ENCODE measurements at places on chromosomes 12 and 14.

DNA sequence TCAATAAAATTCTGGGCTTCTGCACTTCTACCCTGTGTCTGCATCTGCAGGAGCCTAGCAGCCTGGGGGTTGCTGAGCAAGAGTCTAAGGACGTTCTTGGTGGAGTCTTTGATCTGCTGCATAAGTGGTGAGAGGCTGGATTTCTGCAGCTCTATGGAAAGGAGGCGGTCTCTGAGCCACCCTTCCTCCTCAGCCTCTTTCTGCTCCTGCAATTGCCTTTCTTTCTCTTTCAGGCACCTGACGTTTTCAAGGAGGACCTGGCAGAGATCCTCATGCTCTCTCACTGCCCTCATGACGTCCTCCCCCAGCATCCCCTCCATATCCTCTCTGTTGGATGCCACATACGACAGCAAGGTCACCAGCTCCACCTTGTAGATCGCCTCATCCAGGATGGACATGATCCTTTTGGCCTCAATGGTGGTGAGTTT, 13.6 kb upstream of the TPCN1 start:
- no peak for DNase-seq

DNA sequence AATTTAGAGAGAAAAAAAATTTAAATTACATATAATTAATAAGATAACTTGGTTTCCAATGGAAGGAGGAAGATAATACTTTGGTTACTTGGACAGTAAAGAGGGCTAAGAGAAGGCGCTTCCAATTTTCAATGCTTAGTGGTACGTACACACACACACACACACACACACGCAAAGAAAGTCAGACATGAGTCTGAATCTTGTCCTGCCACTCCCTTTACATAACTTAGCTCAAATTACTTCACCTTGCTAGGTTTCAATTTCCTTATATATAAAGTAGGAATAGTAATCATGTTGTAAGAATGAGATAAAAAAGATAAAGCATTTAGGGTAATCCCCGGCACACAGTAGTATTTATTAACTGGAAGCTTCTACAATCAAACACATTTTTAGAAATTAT, 39.7 kb upstream of the VCPKMT start:
- no peak for DNase-seq

DNA sequence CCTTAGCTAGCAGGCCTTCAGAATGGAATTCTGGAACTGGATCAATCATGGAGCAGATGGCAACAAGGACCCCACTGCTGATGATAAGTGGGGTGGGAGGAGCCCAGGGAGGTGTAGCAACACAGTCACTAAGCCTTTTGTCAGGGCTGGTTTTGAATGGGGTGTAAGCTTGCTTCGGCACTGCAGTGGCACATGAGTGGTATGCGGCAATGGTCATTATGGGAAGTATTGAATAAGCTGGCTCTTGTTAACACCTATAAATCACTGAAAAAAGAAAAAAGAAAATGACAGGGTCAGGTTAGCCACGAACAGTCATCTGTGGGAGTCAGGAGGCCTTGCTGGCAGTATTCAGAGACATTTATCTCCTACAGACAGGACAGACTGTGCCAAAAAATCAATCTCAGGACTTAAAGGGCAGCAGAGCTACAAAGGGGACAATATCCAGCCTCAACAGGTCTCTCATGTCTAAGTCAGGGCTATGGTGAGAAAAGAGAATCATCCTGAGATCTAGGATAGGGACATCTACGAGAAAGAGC, 19.1 kb downstream of the CDKL1 start:
- no peak for DNase-seq

- no peak for DNase-seq
Observed at GRCh38 chr12:67546746-67547145, 101.8 kb upstream of the DYRK2 start.

- no peak for DNase-seq
Observed at GRCh38 chr12:89960607-89961394, 252.2 kb upstream of the ATP2B1 start.

DNA sequence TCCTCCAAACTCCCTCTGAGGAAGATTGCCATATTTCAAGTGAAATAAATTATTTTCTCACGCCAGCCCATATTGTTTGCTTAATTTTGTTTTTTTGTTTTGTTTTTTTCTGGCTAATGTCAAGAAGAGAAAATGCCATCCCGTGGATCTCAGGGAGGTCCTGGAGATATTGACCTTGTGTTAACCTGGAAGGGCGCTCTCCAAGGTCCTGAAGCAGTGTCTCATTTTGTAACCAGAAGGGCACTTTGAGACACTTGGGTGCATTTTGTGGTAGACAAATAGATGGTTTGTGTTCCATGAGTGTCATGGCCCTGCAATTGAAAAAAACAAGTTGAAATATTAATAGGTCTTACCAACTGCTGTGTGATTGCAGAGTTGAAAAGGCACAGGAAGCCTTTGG, 268.9 kb downstream of the SUDS3 start:
- no peak for DNase-seq

DNA sequence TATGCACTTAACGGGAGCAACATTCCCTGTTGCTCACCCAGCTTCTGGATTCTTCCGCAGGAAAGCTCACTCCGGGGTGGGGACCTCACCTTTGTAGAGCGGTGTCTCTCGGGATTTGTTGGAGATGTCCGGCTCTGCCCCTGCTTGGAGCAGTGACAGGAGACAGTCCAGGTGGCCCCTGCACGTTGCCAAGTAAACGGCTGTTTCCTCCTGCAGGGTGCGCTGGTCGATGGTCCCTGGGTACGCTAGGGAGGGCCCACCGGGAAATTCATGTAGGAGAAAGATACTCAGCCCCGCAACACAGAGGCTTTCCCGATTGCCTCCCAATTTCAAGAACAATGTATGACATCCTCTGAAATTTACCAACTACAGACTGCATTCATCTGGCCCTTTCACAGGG, 23.1 kb downstream of the ASB2 start:
- peak; percentile 25 for DNase-seq

- DNase-seq = no peak
Observed at GRCh38 chr12:22172501-22172900, 126.5 kb downstream of the CMAS start.

- no peak for DNase-seq
Observed at GRCh38 chr14:99003646-99004045, 268.4 kb downstream of the BCL11B start.

DNA sequence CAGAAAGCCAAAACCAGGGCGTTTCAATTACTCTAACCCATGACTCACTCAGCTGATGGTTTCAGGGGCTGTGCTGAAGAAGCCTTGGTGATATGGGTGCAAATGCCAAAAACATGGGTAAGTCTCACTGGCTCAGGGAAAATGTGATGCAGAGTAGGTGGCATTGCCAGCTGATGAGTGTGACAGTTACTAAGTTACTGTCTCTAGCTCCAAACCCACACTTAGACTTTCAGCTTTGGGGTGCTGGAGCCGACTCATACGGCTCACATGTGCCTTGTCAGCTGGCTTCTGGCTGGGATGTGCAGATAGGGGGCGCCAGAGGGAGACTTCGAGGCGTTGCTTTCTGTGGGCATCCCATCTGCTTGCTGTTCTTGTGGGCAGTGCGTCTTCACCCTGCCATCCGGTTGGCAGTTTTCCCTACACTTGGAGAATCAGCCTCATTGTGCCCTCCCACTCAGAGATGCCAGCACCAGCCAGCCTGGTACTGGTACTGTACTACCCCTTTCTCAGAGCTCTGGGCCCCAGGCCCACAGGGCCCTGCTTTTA, 11.1 kb upstream of the KRT7 start:
- DNase-seq = no peak

DNA sequence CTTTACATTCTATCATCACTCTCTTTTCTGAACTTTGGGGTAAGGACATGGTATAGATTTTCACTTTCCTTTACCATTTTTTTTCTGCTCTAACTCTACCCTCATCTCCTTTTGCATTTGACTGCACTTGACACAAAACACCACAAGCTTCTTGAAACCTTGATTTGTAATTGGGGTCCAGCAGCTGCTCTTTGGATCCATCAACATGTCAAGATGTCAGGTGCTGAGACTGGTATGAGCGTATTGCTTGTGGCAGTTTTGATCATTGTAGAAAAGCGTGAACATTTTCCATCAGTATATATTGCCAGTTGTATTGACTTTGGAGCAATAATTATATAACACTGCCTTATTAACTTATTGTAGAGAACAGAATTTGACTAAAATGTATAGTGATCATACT, 838.6 kb downstream of the TRHDE start:
- DNase-seq = no peak

- DNase-seq = no peak
Observed at GRCh38 chr14:92863286-92864080, 59.5 kb upstream of the CHGA start.

DNA sequence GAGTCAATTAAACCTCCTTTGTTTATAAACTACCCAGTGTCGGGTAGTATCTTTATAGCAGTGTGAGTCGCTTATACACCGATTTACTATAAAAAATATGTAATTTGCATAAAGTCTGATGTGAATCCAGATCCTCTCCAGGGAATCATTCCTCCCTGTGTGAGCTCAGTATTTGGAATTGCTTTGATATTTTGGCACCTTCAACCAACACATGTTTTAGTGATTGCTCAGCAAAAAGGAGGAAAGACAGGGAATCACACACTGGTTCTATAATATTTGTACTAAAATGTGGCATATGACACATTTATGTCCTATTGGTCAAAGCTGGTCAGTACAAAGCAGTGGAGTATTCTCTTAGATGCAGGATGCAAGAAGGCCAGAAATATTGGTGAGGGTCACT, 703.9 kb upstream of the ATXN7L3B start:
- no peak for DNase-seq

GRCh38 chr12:109609342-109609741, 35.7 kb downstream of the MVK start:
- no peak for DNase-seq

- DNase-seq = peak; percentile 55
Observed at GRCh38 chr14:103056322-103057027, 874 bp downstream of the CDC42BPB start.

DNA sequence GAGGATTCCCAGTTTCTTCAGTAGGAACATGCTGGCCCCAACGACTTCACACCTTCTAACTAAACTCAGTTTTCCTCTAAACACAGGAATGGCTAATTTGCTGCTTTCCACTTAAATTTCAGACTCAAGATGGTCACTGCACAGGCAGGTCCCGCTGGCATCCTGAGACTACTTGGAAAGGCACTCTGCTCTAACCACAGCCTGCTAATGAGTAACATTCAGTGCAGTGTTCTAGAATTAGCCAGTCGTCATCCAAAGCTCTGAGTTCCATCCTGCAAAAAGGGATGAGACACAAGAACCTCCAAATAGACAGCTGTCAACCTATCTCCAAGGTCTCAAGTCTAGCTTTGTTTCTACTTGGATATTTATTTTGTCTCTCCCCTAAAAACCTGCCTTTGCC, 6.0 kb downstream of the CCDC92 start:
- no peak for DNase-seq

GRCh38 chr14:90060312-90060964, 1.4 kb upstream of the KCNK13 start:
- DNase-seq = peak; percentile 84

- DNase-seq = no peak
Observed at GRCh38 chr12:29054858-29055663, 94.0 kb upstream of the FAR2 start.

Data from NCI-H1694 (cell line).